NCI-H446 (cell line): ENCODE measurements at places on chromosomes 7 and 10.

GRCh38 chr7:118202061-118202460 is 18.1 kb downstream of the LSM8 start:
- DNase-seq, result no peak

- DNase-seq, result no peak
These were observed 599.6 kb downstream of the INHBA start for GRCh38 chr7:41103331-41103730.

DNA sequence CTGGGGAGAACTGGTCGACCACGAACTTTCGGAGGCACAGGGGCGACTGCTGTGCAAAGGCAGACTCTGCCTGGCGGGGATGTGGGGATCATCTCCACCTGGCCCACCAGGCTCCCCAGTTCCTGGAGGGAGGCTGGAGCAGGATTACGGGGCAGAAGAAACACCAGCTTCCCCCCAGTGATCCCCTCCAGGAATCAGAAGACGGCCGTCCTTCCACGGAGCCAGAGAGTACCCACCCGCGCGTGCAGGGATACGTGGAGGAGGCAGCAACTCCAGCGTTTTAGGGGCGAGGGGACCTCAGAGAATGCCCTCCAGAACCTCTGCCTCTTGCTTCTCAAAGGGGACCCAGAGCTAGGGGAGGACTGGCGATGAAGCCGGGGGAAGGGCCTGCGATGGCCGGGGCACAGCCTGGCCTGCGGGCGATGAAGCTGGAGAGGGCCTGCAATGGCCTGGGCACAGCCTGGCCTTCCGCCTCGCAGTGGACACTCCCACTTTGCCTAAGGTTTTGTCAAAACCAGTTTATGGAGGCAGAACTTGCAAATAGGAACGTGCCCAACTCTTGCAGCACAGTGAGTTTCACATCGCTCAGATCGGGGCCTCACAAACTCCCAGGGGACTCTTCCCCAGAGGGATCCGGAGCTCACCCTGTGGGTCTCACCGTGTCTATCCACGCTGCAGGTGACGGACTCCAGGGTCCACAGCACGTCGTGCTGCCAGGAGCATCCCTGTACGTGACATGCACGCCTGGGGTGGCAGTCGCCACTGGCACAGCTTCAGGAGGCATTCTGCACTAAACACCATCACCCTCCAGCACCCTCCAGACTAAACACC is 77.9 kb upstream of the PDGFA start:
- no peak for DNase-seq

DNA sequence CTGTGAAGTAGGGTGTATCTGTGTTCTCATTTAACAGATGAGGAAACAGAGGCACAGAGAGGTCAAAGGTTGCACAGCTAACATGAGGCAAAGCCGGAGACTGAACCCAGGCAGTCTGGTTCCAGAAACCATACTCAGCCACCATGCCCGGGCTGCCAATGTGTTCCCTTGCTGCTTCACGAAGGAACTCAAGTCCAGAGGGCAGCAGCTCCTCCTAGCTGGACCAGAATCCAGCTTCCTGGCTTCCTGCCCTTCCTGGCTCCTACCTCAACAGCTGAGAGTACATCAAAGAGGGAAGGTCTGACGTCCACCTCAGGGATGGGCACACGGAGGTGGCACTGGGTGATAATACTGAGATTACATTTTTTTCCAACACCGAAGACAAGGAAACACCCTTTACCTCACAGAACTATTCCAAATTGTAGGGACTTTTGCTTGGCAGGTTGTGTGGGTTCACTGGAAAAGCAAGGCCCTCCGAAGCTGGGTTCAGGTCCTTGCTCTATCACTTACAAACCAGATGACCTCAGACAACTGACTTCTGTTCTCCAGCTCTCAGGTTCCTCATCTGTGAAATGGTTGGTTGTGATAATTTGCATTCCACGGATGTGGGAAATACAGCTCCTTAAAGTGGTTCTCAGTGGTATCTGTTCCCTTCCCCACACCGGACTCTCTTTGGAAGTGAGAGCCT is 154.1 kb upstream of the ZMIZ1 start:
- no peak for DNase-seq
